Sciatic nerve (tissue), 2 donors: ENCODE measurements at places on chromosomes 12 and 14.

DNA sequence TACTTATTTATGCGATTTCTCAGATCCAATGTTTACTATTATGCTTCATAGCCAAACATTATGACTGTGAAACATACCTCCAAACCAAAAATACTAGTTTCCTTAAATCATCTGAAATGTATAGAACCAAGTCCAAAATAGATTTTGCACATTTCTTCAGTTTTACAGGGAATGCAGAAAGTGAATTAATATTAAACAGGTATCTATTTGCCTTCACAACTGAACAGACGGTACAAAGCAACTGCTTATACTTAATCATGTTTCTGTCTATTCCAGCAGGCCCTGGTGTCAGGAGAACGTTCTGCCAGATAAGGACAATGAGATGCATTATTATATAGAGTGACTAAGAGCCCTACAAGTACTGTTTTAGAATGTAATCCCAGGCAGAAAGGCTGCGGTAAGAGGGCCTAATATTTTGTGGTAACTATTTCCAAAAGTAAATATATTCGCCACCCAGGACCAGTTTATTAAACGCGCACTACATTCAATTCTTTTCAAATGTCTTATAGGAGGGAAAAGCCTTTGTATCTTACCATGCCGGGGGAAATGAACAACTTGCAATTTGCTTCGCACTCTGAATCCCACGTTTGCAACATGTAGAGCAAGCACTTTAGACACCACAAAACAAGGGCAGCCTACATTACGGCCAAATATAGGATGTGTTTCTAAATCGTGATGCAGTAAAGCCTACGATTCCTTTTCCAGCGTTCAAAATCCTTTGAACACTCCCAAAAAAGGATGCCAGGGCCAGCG lies 1.5 kb downstream of the CORO1C start:
- DNase-seq: no peak

DNA sequence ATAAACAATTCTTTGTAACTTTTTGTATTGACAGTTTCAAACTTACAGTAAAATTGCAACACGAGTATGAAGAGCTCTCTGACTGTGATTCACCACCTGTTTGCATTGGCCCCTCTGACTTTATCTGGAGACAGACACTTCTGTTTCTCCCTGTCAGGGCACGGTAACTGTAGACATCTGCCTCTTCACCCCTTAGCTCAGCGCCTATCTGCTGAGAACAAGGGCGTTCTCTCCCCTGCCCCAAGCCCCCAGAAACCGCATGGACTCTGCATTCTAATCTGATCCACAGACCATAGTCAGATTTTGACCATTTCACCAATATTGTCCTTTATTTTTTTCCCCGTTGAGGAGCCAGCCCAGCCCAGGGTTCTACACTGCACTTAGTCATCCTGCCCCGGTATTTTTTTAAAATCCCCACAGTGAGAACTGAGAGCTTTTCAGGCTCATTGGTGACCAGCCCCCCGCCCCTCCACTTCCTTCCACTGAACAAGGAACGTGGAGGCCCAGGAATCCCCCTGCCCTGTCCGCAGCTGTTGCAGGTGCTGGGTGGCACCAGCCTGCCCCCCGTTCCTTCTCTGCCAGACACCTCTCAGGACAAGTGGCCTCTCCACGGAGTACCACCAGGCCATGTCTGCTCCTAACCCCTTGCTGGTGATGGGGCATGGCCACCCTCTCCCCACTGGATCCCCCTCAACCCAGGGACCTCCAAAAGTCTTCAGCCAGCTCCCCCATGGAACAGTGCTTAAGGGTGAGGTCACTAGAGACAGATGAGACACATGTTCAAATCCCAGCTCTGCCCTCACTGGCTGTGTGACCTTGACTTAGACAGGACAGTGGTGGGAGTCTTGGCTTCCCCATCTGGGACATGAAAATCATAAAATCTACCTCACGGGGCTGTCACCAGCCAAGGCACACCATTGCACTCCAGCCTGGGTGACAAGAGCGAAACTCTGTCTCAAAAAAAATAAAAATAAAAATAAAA lies 11.2 kb downstream of the RHOF start:
- no peak for DNase-seq

DNA sequence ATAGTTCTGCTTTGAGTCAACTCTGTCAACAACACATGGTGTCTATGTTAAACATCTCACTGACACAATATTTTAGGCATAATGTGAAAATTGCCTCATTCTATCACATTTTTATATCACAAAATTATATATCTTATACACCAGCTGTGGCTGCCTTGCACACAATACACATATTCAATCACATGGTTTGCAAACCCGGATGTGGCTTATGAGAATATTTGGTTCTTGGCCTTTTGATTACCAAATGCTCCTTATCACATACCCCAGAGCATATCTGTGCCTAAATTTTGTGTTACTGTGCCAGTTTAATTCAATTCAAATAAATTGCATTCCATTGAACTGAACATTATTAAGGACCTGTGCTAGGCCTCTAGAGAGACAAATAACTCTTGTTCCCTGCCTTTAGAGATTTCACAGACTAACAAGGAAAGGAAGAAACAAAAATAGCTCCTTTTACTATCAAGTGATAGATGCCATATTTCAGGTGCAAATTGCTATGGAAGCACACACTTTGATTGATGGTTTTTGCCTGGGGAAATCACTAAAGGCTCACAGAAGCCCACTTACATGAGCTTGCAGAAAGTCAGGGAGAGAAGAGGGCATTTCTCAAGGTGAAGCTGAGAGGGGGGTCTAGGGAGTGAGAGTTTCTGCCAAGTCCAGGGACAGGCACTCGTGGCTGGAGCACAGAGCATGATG lies 63.4 kb downstream of the PPP1R36 start:
- no peak for DNase-seq

GRCh38 chr14:100778526-100778882 lies 47.4 kb upstream of the MEG3 start:
- no peak for DNase-seq

GRCh38 chr12:127399451-127399850 lies 867.5 kb upstream of the TMEM132C start:
- no peak for DNase-seq

GRCh38 chr12:203462-204260 lies 10.3 kb downstream of the SLC6A12 start:
- DNase-seq: no peak

GRCh38 chr12:83142914-83143313 lies 456.2 kb downstream of the TMTC2 start:
- DNase-seq: no peak

GRCh38 chr12:69266036-69266635 lies 26.8 kb downstream of the CPSF6 start:
- no peak for DNase-seq

GRCh38 chr12:130829391-130830245 lies 9.4 kb downstream of the STX2 start:
- DNase-seq: peak; percentile 50

DNA sequence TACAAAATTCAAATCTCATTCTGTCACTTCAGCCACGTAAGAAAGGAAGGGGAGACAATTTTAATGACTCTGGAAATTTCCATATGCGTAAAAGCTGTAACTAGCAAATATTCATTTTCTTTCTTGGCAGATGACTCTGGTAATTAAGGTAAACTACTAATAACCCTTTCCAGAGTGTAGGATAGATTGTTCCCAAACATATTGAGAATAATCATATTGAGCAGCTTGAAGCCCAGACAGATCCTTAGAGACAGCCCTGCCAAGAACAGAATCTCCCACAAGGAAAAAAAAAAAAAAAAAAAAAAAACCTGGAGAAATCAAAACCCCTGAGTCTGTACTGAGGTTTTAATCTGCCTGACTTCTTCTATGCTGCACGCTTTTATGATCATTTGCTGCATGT lies 163.6 kb upstream of the TMPO start:
- no peak for DNase-seq

GRCh38 chr12:89544681-89545184 lies 18.9 kb upstream of the POC1B start:
- peak; percentile 57 for DNase-seq

- no peak for DNase-seq
These were observed 883.7 kb upstream of the TMEM132C start for GRCh38 chr12:127383281-127383680.

GRCh38 chr14:53990978-53991377 lies 34.4 kb upstream of the BMP4 start:
- no peak for DNase-seq

- no peak for DNase-seq
These were observed 5.5 kb downstream of the ASIC1 start for GRCh38 chr12:50062728-50063460.

GRCh38 chr14:95495076-95495475 lies 21.4 kb downstream of the SYNE3 start:
- no peak for DNase-seq

GRCh38 chr14:52051871-52052270 lies 17.0 kb downstream of the NID2 start:
- no peak for DNase-seq

DNA sequence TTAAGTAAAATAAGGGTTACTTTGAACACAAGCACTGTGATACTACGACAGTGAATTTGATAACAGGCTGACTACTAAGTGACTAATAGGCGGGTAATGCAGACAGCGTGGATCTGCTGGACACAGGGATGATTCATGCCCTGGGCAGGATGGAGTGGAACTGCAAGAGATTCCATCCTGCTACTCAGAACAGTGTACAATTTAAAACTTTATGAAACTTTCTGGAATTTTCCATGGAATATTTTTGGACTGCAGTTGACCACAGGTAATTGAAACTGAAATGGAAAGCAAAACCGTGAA lies 46.0 kb downstream of the YEATS4 start:
- DNase-seq: no peak

GRCh38 chr14:51860164-51860824 lies at the start of gene GNG2:
Gene GNG2 (plus strand): TSS chr14:51860612. CDS start chr14:51950679, 90,067 bp downstream.
- peak; percentile 89 for DNase-seq

DNA sequence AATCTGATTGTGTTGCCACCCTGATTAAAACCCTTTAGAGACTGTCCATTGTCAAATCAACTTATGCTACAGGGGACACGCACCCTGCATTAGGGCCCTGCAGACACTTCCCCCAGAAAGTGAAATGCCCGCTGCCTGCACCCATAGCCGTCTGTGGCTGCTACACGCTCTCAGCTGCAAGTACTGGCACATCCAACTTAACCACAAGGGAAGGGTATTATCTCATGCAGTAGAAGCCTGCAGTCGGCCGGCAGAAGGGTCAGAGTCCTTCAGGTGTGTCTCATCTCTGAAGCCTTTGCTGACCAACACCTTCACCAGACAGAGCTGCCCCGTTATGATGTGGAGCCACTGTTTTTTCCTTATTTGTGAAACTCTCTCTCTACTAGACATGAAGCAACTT lies 20.8 kb downstream of the CFAP251 start:
- DNase-seq: no peak

- no peak for DNase-seq
These were observed 4.9 kb upstream of the MRPL52 start for GRCh38 chr14:22824711-22825359.

- DNase-seq: no peak
These were observed 17.3 kb downstream of the IRF2BPL start for GRCh38 chr14:77011245-77011644.

DNA sequence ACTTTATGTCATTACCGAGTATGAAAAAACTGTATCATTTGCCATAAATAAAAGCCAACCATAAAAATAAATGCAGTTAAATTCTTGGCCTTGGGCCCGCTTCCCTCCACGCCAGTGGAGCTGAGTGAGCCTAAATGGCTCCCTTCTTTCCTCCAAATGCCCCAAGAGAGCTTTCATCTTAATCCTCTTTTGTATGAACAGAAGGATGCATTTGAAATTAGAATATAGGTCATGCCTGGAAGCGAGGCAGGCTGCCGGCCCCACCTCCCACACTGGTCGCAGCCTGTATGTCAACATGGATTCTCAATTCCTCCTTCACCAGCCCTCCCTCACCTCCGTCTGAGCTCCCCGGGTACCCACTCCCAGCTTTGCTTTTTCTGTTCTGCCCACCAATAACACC lies 245.7 kb downstream of the SLC15A4 start:
- no peak for DNase-seq

- no peak for DNase-seq
These were observed 112.8 kb downstream of the CHST11 start for GRCh38 chr12:104569346-104570173.

GRCh38 chr14:92121207-92121669 lies 268 bp downstream of the NDUFB1 start:
- DNase-seq: peak; percentile 69

- DNase-seq: no peak
These were observed 960 bp downstream of the GPR162 start for GRCh38 chr12:6822426-6823135.

GRCh38 chr12:6104027-6104426 lies 20.4 kb downstream of the VWF start:
- no peak for DNase-seq

DNA sequence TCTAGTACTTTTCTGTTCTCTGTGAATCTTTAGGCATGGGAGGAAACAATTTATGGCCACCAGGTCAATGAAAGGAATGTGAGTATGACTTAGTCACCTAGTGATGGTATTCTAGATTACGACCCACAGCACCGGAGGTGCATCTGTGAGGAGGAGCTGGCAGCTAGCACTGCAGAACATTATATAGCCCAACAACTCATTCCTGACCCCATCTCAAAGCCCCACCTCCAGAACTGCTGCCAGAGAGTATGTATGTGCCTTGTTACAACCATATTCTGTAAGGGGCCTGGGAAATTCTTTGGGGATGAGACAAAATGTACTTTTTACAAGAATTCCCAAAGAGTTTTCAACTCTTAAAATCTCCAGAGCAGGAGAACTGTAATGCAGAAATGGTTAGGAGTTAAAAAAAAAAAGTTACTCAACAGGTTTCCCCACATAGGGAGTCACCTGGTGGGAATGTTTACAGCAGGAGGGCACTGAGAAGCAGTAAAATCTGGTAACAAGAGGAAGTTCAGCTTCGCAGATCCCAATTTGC lies 34.9 kb upstream of the CERS5 start:
- DNase-seq: no peak

DNA sequence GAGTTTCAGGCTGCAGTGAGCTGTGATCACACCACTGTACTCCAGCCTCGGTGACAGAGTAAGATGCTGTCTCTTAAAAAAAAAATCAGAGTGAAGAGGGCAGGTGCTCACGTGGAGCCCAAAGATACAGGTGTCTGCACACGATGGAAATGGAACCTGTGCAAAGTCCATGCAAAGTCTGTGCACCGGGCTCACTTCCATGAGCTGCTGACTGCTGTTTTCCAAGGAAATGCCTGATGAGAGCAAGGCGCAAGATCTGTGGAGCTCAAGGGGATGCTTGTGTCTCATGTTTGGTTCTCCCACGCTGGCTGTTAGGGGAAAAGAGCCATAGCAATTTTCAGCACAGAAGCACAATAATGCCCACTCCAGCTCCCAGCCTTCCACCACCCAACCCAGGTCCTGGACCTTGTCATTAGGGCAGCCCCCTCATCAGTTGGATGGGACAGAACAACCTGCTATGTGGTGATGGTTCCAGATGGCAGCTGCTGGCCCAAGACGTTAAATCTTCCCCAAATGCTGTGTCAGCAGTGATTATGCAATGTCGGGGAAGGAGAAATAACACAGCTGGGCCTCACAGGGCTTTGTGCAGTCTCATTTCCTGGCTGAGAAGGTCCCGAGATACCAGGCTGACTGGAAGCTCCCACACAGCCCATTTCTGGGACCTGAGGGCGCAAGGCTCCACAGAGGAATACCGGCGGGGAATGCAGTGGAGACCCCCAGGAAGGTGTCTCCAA lies 27.9 kb upstream of the DICER1 start:
- DNase-seq: peak; percentile 69
